Globus pallidus (tissue), 1 donor: ENCODE measurements at places on chromosomes 1 and 21.

DNA sequence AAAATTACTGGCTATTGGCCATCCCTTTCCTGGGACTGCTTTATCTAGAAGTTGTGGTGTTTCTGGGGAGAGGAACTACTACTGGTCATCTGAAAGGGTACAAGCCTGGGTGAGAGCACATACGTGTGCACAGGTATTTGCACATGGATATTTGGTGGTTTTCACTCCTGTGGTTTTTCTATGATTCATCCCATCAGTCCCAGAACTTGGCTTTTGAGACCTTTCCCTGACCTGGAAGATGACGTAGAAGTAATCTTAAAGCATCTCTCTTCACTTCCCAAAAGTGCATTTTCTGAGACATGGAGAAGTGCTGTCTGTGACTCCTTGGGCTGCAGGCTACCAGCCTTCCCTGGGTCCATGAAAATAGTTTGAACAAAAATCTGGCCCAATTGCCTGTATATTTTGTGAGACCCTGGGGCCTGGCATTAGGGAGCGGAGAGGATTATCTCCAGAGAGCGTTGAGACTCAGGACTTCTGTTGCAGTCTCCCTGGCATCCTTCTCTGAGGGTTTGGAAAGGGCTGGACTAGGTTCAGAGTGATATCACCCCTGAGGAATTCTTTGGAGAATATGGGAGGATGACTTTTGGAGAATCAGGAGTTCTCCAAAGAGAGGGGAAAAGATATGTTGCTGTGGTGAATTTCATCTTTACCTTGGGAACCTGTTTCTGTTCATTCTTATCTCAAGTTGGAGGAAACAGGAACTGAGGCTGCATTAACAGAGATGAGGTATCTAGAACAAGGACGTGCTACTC, 130.8 kb downstream of the NOS1AP start:
- DNase-seq, result no peak

DNA sequence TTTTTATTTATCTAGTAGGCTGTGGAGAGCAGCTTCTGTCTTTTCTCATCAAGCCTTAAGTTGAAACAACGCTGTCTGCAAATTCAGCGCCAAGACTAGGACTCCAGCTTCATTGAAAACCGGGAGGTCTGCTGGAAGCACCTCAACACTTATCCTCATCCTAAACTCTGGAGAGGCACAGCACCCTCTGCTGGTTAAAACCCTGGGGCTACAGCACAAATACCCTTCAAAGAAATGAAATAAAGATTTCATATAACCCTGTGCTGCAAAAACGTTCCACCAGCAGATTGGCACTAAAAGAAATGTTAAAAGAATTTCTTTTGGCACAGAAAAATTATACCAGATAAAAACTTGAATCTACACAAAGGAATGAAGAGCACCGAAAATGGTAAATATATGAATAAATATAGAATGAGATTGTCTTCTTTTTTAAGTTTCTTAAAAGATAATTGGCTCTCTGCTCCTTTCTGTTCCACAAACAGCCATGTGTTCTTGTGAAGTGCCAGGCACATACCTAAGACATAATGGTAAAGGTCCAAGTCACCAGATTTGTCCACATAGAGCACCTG, 227.7 kb upstream of the SAMSN1 start:
- peak; percentile 32 for DNase-seq

GRCh38 chr1:58821309-58821708, 37.5 kb upstream of the JUN start:
- DNase-seq, result no peak

DNA sequence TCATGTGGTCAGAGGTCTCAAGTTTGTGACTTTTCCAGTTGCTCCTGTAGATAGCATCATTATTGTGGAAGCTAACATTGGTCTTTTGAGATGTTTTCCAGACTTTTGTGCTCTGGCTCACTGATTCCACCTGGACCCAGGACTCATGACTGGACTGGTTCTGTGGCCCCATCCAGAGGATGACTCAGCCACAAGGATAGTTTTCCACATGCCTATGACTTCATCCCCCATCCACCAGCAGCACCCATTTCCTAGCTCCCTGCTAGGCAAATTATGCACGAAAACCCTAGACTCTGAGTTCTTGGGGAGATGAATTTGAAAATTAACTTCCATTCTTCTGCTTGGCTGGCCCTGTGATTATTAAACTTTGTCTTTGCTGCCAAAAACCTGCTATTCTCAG, 949.3 kb downstream of the MRPL39 start:
- no peak for DNase-seq

DNA sequence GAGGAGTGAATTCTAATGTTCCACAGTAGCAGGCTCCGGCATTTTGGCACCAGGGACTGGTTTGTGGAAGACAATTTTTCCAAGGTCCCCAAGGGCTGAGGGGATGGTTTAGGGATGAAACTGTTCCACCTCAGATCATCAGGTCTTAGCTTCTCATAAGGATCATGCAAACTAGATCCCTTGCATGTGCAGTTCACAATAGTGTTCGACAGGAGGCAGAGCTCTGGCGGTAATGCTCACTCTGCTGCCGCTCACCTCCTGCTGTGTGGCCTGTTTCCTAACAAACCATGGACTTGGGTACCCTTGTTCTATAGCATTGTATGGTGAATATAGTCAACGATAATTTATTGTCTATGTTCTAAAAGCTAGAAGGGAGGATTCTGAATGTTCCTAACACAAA, 16.6 kb downstream of the CRNN start:
- no peak for DNase-seq

- no peak for DNase-seq
Measured at GRCh38 chr1:101379950-101380349, 143.1 kb downstream of the S1PR1 start.

- DNase-seq, result no peak
Measured at GRCh38 chr1:30715216-30715615, 8.2 kb downstream of the MATN1 start.

DNA sequence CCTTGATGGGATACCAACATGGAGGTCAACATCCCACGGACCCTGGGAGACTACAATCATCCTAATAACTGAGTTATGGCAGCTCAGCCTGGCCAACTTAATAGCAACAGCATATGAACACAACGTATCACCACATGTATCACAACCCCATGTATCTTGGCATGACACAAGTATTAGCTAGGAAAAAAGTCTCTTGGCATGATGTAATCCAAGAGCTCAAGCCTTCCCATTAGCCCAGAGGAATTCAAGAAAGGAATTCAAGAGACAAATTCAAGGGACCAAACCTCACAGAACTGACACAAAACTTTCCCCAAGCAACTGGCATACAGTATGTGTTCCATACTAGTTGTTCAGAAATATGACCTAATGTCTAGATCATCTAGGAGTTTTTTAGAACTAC, 100.9 kb upstream of the HMGB4 start:
- DNase-seq, result no peak

- DNase-seq, result no peak
Measured at GRCh38 chr1:29984166-29984861, 739.1 kb downstream of the MATN1 start.

DNA sequence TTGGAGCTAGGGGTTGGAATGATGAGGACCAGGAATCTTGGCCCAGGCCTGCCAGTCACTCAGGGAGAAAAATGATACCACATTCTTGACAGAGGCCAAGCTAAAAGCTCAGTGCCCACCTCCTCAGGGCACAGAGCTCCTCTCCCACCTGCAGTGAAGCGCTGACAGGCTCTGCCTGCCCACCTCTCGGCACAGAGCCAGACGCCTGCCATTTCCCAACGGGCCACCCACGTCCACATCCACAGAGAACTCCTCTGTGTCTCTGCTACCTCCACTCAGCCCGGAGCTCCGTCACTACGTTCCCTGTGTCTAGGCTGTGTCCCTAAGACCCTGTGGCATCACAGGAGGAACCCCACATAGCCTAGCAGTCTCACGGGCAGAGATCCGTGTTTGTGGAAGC, 60.8 kb downstream of the MRPL37 start:
- DNase-seq, result no peak

DNA sequence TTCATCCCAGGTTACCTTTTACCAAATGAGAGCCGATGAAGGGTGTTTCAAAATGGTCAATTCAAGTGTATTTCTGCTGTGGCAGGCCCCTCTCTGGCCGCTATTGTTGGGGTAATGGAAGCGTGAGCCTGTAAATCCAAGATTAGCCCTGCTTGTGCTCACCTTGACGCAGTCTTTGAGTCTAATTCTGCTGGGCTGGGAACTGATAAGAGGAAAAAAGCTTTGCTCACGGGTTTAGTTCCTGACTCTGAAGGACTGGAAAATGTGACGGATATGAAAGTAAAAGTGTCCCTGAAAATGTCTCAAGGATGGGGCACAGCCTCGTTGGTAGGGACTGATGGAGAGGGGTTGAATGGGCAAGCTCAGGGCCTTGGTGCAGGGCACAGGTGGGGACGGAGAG, 125.9 kb upstream of the GALNT2 start:
- DNase-seq, result no peak

DNA sequence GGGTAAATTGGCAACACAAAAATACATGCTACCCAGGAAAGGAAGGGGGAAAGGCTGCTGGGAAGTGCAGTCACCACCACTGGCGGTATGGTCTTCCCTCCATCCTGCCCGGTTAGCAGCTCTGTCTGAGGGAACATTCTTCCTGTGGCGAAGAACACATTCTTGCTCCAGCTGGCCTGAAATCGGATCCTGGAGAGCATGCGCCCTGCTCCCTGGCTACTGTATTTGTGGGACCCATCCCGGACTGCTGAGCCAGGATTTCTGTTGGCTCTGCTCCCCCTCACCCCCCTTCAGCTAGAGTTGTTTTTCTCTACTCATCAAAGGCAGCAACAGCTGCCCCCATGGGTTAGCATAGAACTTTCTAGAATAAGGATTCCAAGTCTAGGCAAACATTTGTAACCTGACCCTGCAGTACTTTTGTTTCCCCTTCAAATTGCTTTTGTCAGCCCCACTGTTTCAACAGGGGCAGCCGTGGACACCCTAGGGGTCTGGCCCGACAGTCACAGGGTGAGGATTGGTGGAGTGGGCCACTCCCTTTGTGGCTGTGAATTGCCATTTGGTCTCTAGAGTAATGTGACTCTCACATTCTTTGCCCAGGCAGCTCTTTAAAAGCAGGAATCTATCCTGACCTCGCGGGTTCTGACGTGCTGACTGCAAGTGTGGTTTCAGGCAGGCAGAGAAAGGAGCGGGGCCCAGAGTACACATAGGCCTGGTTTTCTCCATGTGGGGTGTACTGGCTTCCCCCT, 157.7 kb downstream of the TOMM20 start:
- peak; percentile 77 for DNase-seq

DNA sequence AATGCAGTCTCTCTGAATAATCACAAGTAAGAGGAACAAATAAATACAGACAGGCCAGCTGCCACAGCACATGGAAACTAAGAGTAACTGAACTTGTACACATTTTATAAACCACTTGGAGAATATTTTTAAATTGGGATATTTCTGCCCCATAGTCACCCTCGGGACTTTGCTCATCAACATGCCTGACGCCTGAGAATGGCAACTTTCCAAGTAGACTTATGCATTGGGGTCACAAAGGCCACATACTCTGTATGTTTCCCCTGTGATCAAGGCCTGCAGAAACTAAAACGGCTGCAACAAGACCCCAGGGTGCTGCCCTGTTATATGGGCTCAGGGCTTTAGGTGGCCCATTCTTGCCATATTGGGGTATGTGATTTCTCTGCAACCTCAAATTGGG, 38.3 kb upstream of the GJA5 start:
- no peak for DNase-seq

DNA sequence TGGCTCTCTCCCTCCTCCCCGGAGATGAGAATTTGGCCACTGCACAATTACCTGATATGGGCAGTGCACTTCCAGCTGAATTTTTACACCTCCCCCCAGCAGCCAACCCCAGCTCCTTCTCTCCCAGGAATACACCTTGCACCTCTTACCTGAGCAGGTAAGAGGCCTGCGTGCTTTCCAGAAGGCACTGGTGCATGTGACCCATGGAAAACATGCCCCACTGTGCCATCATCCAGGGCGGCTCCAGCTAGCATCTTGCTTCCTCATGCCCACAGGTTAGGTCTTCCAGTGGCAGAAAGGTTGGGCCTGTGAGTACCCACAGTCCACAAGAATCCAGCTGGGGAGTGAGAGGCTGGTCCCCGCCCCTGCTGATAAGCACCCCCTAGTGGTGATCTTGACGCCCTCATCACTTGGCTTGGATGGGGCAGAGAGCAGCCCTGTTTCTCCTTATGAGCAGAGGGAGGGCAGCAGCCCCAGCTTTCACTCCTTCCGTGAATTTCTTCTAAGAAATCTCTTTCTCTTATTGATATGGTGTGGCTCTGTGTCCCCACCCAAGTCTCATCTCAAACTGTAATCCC, 57.8 kb downstream of the EDARADD start:
- no peak for DNase-seq

- DNase-seq, result no peak
Measured at GRCh38 chr21:45865106-45865835, 116.3 kb upstream of the COL6A1 start.

DNA sequence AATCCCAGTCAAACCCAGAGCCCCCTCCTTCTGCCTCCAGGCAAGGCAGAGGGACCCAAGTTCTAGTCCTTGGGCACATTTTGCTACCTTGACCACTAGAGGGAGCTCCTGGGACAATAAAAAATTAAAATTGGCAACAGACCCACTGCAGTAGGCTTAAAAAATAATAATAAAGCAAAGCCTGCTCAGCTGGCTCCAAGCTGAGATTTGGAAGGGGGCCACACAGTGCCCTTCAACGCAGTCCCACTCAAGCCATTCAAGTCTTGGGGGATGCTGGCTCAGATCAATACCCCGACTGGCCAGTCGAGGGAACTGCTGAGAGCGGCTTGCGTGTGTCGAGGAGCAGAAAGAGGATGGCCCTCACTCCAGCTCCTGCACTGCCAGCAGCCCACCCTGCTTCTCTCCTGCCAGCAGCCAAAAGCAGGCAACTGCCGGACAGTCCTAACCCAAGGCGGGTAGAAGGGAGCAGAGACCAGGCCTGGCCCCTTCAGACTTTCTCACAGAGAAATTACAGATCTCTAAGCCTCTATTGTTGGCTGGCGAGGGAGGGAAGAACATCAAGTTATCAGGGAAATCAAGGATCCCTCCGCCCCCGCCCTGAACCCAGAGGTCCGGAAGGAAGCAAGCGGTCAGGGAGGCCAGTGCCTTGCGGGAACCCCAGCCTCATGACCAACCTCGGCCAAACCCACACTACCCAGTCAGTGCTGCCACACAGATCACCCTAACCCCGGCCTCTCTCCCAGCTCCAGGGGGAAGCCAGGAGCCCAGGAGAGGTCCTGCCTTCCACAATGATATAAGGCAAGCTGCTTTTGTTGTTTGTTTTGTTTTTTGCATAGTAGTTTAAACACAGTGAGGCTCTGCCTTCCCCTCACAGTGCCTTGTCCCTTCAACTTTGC, 4.9 kb upstream of the ALDH4A1 start:
- peak; percentile 79 for DNase-seq

DNA sequence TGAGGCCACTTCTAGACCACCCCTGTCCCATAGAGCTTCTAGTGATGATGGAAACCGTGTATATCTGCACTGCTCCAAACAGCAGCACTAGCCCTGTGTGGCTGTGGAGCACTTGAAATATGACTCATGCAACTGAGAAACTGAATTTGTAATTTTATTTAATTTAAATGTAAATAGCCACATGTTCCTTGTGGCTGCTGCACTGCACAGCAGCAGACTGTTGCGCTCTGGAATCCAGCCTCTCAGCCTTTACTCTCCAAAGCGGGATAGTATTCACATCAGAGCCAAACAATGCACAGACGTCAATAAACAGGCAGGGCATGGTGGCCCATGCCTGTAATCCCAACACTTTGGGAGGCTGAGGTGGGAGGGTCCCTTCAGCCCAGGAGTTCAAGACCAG, 12.0 kb downstream of the CAPN2 start:
- DNase-seq, result no peak

GRCh38 chr21:38506661-38507281, 8.5 kb upstream of the ERG start:
- no peak for DNase-seq
